ENCODE measurements at places on chromosomes 4 and X.

GRCh38 chr4:15018361-15018760 is 16.1 kb downstream of the CPEB2 start:
- no peak for DNase-seq

GRCh38 chr4:83378419-83378818 is 43.8 kb upstream of the HPSE start:
- DNase-seq: no peak

- no peak for DNase-seq
Observed at GRCh38 chr4:105112274-105112673, 34.4 kb upstream of the TET2 start.

GRCh38 chr4:139078926-139079325 is 63.3 kb downstream of the NOCT start:
- no peak for DNase-seq

GRCh38 chrX:114710571-114710970 is 126.7 kb downstream of the HTR2C start:
- DNase-seq: no peak

- no peak for DNase-seq
Observed at GRCh38 chrX:141960578-141960977, 56.9 kb downstream of the MAGEC1 start.

DNA sequence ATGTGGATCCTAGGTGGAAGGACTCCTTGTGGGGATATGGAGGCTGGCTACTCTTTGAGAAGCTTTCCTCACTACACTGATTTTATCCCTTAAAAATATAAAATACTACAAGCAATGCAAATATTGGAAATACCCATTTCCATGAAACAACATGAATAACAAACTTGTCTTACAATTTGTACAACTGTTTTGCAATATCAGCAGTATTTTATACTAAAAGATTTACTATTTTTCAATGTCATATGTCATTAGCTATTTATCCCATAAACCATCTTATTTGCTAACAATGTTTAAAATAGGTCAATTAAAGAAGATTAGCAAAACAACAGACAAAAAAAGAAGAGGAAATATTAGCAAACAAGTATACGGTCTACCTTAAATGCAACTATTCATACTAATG is 1674.1 kb downstream of the PCDH7 start:
- no peak for DNase-seq

DNA sequence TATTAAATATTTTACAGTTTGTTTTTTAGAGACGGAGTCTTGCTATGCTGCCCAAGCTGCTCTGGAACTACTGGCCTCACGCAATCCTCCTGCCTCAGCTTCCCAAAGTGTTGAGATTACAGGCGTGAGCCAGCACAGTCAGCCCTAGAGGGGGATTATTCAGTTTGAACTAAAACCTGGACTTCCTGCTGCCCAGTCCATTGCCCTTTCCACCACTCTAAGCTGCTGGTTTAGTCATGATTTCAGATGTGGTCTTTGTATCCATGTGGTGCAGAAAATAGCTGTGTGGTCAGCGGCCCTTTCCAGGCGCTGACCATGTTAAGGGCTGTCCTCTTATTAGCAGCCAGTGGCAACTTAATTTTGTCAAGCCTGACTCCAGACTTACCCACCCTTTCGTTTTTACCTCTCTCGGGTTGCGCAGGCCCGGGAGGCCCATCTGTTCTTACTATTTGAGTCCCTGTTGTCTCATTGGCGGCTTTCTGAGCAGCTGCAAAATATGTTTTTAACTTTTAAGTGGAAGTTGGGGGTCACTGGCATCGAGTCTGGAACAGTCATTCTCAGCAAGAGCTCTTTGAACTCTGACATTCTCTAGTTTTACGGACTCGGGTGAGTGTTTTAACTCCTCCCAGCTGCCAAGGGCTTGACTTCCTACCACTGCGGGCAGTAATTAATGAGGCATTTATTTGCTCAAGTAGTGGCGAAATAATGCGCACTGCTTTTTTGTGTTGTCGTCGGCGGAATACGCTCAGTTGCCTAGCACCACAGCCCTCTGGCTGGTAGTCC is 773 bp upstream of the VMA21 start:
- DNase-seq: no peak

DNA sequence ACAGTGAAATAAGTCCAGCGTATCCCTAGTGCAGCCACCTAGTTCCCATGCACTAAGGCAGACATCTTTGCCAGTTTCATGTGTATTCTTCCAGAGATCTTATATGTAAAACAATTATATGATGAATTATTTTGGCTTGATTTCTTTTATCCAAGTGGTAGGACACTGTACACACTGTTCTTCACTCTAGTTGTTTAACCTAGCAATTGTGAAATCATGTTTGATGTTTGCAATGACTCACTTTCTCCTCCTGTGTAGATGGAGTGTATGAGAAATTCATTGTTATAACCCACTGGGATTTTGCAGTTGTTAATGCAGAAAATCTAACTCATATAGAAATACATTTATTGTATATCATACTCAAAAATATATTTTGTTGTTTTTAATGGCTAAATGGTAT is 17.5 kb upstream of the TBC1D1 start:
- no peak for DNase-seq

All from GM12892 (cell line).